ENCODE measurements at places on chromosomes 16 and 17. TPM values are rescaled to one million over a fixed set of nuclear protein-coding genes. Genes with fewer than 3 reads are reported as not detected.

DNA sequence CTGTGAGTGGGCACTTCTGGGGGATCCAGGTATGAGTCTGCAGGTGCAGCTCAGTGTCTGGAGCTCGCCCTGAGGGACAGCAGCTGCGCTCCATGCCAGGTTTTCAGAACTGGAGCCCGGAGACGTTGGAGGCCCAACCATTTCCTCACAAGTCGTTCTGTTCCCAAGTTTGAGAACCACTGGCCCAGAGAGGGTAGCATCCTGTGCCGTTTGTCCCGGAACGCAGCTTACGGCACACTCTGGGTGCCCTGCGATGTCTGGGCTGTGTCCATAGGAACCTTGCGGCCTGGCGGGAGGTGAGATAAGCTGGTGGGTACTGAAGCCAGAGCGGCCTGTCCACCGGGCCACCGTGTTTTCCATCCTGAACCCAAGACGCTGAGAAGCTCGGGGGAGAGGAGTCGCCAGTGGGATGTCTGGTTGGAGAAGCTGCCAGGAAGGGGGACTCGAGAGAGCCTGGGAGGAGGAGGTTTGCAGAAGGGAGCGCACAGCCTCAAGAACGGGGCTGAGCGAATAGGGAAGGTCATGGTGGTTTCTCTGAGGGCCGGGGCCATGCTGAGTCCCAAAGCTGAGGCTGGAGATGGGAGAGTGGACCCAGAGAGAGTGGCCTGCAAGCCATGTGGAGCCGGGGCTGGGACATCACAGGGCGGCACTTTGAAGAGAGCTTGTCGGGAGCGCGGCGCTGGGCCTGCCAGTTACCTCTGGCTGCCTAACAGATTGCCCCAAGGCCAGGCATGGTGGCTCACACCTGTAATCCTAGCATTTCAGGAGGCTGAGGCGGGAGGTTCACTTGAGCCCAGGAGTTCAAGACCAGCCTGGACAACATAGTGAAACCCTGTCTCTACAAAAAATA lies 211.0 kb upstream of the GSE1 start:
- DNase-seq: peak; percentile 53

DNA sequence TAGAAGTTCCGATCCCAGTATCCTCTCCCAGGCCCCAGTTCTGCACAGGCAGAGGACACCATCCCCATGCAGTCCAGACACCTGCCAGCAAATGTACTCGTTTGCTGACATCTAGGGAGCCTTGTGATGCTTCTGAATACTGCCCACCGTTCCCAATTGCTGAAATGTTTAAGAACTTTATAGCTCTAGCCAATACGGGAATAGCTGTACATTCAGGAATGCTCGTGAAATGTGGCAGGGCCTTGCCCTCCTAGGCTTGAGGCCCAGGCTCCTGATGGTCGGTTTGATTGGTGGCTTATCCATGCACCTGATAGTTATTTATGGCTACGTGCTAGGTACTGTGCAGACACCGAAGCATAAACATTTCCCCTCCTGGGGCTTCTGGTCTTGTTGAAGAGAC lies 255.5 kb downstream of the PRKCA start:
- DNase-seq: no peak

DNA sequence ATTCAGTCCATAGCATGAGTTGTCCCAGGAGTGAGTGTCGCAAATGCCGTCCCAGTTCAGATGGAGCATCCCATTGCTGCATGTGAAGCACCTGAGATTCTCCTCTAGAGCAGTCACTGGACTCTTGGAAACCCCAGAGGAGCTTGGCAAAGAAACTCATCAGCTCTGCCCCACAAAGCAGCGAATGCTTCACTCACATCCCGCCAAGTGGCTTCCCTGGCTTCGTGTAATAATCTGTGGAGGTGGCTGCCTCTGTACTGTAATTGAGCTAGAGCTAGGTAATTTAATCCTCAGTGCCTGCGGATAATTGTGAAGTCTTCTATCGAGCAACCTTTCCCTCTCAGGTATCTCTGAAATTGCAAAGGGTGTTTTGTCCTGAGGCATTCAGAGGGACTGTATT lies 107.1 kb downstream of the SNX29 start:
- peak; percentile 2 for DNase-seq

DNA sequence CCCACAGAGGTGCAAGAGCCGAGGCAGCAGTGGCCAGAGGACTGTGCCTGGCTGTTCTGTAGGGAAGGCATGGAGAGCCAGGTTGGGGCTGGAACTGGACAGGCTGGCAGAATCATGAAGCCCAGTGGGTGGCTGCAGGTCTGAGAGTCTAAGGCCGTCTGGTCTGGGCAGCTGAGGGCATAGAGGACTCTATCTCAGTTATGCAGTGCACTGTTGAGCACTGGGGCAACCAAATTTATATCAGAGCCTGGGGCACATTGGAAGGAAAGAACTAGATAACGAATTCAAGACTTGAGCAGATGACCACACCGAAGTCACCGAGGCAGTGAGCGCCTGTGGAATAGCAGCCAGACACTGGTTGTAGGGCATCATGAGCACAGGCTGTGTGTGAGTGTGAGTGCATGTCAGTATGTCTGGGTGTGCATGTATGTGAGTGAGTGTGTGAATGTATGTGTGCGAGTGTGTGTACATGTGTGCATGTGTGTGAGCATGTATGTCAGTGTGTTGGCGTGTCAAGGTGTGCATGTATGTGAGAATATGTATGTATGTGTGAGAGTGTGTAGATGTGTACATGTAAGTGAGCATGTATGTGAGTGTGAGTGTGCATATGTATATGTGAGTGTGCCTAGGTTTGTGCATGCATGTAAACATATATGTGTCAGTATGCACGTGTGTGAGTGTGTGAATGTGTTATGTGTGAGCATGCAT lies 37.0 kb downstream of the RGS9 start:
- no peak for DNase-seq

- DNase-seq: no peak
Measured at GRCh38 chr16:75378616-75379015, 54.7 kb downstream of the CFDP1 start.

DNA sequence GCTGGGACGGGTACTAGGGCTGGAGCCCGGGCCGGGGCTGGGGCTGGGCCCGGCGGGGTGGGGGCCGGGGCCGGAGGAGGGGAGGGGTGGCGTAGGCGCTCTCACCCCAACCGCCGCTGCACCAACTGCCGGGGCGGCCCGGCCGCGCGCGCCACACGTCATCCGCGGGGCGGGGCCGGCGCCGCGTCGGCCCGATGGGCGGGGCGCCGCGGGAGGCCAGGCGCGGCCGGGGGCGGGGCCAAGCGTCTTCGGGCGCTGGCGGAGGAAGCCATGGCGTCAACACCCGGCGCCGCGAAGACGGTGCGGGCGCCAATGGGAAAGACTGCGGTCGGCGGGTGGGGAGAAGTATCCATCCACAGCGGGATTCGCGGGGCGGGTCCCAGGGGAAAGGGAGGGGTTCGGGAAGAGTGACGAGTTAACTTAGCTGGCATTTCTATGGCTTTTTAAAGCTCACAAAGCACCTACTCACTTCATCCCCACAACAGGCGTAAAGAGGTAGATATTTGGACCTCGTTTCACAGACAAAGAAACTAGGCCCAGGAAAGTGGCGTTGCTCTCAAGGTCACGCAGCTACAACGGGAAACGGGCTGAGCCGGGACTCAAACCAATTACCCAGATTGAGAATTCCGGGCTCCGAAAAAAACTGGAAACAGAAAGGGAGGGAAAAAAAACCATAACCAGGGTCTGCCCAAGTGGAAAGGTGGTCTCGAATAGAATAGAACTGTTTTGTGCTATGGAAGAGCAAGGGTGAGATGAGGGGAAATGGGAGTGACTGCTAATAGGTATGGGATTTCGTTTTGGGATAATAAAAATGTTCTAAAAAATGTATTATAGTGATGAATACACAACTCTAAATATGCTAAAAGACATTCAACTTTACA lies at the start of gene SPAG9:
Gene SPAG9, minus strand, starts transcription at position 130 of the 881 bp plus-strand sequence. CDS start 212 bp downstream, outside the sequence.
- peak; percentile 97 for DNase-seq

DNA sequence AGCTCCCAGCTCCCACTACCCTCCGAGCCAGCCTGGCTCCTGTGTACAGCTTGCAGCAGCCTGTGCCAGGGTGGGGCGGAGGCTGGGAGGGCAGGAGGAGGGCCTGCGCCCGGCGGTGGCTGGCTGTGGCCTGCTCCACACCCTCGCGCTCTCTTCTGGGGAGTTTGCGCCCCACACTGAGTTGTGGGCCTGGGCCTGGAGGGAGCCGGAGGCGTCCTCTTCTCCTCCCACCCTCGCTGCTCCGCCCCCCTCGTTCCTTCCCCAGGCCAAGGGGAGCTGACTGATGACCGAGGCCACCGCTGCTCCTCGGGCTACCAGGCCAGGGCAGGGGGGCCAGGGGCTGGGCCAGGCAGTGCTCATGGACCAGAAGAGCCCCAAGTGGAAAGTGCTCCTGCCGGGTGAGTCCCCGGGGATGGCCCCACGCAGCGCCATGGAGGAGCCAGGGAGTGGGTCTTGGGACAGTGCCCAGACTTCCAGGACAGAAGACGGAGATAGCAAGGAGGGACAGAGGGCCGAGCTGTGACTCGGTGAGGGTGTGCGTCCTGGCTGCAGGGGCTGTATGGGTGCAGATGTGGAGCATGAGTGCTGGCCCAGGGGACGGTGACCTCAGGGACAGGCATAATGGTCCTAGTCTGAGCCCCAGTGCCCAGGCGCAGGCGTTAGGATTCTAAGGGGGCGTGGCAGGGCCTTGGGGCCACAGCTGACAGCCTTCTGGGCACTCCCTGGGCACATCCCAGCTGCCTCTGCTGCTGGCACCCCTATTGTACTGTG lies 242.1 kb upstream of the GSE1 start:
- DNase-seq: peak; percentile 79

GRCh38 chr16:82302042-82302727 lies 132.2 kb upstream of the MPHOSPH6 start:
- DNase-seq: no peak

GRCh38 chr17:43722870-43723665 lies 35.5 kb downstream of the SOST start:
- no peak for DNase-seq

DNA sequence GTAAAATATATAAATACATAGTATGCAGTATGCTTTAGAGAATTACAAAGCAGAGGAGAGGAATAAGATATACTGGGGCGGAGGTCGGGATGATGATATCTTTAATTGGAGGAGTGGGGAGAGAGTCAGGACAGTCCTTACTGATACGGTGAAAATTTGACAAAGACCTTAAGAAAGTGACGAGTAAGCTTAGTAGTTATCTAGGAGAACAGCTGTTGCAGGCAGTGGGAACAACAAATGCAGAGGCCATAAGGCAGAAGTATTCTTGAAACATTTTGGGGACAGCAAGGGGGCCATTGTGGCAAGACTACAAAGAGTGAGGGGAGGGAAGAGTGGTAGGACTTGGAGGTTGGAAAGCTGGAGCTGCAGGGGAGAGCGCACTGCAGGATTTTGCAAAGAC lies 22.3 kb upstream of the CDC6 start:
- DNase-seq: no peak

DNA sequence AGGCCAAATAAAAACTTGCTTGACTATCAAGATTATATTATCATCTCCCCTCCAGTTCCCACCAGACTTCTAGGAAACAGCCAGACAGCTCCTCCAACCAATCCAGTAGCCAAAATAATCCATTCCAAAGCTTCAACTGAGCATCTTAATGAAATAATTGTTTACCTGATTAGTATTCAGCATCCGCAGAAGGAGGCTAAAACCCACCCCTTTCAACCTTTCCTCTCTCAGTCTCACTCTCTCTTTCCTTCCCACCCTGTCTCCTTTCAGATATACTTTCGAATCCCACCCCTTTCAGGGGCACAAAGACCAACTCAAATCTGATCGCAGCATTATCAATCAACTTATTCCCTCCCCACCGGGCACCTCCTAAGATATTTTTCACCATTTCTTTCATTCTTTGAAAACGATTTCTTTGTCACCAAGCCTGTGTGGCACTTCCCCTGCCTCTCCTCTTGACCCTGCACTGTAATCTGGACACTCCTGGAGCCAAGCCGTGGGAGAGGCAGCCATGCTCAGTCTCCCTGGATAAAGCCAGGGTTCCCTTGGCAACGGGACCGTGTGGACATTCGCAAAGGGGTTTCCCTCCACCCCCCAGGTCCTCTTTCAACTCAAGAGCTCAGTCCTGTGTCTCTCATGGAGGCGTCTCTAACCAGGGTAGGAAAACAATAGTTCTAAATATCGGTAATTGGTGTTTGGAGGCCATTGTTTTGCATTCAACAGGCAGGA lies at the start of gene ANKFN1:
Gene ANKFN1, plus strand, starts transcription at position 602 of the 729 bp plus-strand sequence. CDS start 59,193 bp downstream, outside the sequence.
- no peak for DNase-seq

DNA sequence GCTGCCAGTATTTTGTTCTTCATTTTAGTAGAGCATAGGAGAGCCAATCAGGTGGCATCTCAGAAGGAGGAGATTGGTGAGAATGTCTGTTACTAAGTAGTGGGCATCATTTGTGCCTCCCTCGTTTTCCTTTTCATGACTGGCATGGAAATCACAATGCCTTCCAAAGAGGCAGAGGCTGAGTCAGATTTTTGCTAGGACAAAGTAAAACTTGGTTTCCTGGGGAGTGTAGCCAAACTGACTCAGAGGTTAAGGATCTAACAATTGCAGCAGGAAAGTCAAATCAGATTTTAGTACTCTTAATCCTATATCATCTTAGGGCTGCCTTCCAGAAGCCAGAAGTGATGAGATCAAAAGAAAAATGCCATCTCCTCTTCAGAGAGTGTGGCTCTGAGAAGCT lies 138.7 kb downstream of the ANKFN1 start:
- DNase-seq: no peak

DNA sequence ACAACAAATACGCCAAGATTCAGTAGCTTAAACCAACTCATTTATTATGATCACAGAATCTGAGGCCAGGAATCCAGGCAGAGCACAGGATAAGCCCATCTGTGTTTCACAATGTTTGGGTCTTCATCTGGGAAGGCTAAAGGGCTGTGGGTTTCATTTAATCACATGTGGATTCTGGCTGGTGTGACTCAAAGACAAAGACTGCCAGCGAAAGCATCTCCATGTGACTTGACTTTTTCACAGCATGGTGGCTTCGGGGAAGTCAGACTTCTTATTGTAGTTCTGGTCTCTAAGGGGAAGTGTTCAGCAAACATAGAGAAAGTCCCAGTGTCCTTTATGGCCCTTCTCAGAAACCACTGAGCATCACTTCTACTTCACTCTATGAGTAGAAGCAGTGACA lies 1014.4 kb upstream of the GOT2 start:
- no peak for DNase-seq

DNA sequence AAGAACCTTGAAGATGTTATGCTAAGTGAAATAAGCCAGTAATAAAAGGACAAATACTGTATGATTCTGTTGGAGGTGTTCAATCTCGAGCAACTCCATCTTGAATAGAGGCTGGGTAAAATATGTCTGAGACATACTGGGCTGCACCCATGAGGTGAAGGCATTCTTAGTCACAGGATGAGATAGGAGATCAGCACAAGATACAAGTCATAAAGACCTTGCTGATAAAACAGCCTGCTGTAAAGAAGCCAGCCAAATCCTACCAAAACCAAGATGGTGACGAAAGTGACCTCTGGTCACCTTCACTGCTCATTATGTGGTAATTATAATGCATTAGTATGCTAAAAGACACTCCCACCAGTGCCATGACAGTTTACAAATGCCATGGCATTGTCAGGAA lies 98.1 kb downstream of the RGS9 start:
- no peak for DNase-seq

GRCh38 chr17:30208214-30208613 lies 27.3 kb downstream of the SLC6A4 start:
- DNase-seq: no peak

BICDL2 gene
- 0.22 TPM for total RNA-seq

FASN gene
- total RNA-seq: 280 TPM

IRX5 gene
- 0.13 TPM for total RNA-seq

HBA1 gene
- 11,060 TPM for total RNA-seq

PGP gene
- 11.8 TPM for total RNA-seq

PABPN1L gene
- total RNA-seq: not detected

TBC1D26 gene
- 0.27 TPM for total RNA-seq

NF1 gene
- total RNA-seq: 106 TPM
